NCI-H69 (cell line): ENCODE measurements at places on chromosomes 12 and 14.

DNA sequence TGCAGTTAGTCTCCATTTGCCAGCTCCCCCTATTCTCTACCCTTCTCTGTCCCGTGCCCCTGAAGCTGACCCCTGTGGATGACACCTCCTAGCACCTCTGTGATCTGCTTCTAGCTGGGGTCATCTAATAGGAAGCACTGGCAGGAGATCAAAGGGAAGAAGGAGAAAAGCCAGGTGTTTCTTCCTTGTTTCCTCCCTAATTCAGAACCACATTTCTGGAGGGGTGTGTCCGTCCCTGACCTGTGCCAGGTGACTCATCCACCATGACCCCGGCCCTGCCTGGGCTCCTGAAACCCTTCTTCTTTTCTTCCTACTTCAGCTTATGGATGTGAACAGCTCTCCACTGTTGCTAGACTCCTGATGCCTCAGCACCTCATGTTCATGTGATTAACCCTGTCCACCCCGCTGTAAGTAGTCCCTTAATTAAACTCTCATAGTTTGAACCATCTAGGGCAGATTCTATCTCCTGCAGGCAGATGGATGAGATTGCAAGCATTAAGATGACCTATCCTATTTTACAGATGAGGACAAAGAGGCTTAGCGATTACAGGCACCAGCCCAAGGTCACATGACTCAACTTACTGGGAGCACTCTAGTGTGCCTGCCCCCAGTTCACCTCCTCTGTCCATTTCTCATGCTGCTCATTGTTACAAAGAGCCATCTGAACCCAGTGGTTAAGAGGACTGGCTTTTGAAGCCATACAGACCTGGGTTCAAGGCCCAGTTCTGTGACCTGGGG is 770.5 kb downstream of the MED13L start:
- peak; percentile 5 for DNase-seq

GRCh38 chr14:100535287-100536120 is 51.7 kb downstream of the BEGAIN start:
- no peak for DNase-seq

DNA sequence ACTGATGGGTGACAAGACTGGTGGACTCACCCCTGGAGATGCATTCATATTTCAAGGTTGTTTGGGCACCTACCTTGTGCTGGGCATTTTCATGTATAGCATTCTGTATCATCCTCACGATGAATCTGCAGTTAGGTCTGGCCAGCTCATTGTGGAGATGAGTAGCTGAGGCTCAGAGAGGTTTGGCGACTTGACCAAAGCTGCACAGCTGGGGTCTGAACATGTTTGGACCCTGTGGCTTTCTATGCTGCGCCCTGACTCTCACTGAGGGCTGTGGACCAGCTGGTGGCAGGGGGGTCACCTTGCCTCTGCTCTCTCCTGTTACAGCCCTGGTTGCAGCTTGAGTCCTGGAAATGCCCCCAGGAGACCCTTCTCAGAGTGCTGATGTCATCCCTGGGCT is 24.9 kb upstream of the CCDC63 start:
- no peak for DNase-seq

GRCh38 chr12:27478949-27479348 is 32.4 kb downstream of the SMCO2 start:
- no peak for DNase-seq

GRCh38 chr12:17062267-17063036 is 456.5 kb upstream of the LMO3 start:
- peak; percentile 95 for DNase-seq

DNA sequence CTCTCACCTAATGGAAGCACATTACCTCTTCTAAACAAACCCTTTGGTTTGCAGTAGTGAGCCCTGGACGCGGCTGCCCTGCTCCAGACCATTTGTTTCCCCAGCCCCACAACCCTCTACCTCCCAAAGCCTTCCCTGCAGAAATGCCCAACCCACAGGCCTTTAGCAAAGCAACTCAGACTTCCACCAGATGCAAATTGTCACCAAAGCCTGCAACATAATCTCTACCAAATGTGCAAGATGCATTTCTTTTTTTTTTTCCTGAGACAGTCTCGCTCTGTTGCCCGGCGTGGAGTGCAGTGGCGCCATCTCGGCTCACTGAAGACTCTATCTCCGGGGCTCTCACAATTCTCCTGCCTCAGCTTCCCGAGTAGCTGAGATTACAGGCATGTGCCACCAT is 56.2 kb downstream of the VWF start:
- DNase-seq: no peak

DNA sequence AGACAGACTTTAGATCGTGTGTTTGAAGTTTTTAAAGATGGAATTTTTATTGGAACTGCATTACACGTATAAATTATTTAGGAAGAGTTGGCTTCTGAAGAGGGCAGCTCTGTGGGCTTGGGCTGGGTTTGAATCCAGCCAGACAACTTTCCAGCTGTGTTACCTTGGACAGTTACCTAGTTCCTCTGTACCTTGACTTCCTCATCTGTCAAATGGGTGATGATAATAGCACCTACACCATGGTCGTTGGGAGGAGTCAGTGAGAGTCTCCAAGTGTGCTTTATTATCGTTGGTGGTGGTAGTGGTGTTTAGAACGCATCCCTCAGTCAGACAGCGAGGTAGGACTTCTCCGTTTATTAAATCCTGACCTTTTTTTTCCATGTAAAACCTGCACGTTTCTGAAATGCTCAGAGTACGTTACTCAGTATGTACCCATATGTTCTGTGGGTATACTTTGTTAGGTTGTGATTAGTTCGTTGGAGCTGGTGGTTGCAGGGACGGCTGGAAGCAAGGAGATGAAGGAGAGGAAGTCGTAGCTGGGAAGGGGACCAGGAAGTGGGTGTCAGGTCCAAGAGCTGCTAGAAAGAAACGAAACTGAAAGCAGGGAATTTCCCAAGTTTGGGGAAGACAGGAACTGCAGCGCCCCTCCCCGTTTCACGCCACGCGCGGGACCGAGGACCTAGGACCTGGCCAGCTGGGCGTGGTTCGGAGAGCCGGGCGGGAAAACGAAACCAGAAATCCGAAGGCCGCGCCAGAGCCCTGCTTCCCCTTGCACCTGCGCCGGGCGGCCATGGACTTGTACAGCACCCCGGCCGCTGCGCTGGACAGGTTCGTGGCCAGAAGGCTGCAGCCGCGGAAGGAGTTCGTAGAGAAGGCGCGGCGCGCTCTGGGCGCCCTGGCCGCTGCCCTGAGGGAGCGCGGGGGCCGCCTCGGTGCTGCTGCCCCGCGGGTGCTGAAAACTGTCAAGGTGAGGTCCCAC is at the start of gene OAS3:
OAS3 (plus strand) TSS at position 734 of the 979 bp plus-strand sequence; CDS start at position 791, 57 bp downstream.
- peak; percentile 85 for DNase-seq

- no peak for DNase-seq
These were observed 8.4 kb downstream of the IFI27L1 start for GRCh38 chr14:94089479-94089878.

DNA sequence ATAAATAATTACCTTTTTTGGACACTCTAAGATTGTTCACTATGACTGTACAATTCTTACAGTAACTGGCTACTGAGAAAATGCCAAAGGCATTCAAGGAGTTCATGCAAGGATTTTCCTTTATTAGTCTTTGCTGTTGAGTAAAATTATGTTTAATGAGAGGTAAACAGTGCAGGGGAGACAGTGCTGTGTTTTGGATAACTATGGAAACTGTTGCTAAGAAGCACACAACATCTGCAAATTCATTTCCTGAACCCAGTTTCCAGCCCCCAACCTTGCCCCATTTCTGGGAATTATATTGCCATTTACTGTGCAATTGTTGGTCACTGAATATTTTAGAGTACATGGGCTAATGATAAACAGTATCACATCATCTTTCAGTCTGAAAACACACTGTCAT is 1005.8 kb downstream of the TRHDE start:
- DNase-seq: peak; percentile 26

GRCh38 chr14:99289394-99290189 is 17.6 kb upstream of the BCL11B start:
- DNase-seq: no peak

DNA sequence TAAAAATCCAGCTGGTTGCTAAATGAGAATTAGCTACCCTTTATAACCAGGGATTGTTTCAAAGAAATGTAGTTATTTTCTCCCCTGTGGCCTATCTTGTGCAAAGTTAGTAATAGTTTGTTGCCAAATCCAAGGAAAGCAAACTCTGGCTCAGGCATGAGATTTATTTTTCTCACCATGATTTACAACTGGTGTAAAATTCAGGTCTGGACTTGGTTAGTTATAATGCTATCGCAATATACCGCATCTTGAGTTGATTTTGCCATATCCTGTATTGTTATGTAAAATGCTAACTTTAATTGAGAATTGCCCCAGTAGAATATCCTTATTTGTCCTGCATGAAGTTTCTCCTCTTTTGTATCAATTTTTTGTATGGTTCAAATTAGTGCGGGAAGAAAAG is 135.5 kb downstream of the CRADD start:
- no peak for DNase-seq

- no peak for DNase-seq
These were observed 14.4 kb downstream of the CD9 start for GRCh38 chr12:6214633-6215032.

DNA sequence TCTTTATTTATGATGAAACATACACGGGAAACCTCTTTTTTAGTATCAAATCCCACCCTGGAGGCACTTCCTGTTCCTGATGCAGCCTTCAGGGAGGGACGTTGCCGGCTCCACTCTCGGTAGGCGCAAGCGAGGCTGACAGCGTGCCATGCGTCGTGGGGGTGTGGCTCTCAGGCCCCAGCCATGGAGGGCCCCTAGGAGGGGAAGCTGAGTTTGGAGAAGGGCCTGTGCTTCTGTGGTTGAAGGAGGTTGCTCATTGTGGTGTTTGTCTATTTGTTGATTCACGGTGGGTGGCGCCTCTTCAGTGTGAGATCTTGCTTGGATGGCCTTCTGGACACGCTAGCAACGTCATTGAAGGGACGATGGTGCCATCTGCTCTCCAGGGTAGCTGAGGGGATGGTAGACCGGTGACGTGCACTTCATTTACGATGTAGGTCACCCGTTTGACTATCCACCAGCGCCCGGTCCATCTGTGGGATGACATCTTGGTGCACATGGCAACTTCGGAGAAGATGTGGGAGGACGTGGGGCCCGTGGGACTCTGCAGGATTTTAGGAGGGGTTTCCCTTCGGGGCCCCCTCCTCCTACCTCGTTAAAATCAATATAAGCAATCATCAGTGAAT is 126.3 kb upstream of the RTL1 start:
- no peak for DNase-seq

- no peak for DNase-seq
These were observed 101.3 kb downstream of the LGMN start for GRCh38 chr14:92646952-92647796.

GRCh38 chr12:28268608-28269229 is 78.5 kb downstream of the CCDC91 start:
- no peak for DNase-seq

DNA sequence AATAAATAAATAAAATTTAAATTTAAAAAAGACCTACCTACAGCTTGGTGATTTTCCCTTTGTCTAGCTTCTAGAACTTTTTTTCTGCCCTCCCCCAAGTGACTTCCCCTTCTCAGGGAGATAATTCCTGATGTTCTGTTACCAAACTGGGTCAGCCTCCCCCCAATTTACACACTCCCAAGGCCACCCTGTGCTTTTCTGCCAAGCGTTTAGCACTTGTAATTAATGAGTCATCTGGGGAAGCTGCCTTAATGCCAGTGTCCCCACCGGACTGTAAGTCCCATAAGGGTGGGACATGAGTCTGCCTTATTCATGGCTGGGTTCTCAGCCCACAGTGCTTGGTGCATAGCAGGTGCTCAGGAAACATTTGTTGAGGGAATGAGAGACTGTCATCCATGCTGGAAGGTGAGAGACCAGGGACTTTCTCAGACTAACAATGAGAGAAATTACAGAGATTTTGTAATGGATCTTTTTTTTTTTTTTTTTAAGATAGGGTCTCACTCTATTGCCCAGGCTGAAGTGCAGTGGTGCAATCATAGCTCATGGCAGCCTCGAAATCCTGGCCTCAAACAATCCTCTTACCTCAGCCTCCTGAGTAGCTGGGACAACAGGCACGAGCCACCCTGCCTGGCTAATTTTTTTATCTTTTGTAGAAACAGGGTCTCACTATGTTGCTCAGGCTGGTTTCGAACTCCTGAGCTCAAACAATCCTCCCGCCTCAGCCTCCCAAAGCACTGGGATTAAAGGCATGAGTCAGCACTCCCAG is 106.8 kb downstream of the PHETA1 start:
- DNase-seq: peak; percentile 64

DNA sequence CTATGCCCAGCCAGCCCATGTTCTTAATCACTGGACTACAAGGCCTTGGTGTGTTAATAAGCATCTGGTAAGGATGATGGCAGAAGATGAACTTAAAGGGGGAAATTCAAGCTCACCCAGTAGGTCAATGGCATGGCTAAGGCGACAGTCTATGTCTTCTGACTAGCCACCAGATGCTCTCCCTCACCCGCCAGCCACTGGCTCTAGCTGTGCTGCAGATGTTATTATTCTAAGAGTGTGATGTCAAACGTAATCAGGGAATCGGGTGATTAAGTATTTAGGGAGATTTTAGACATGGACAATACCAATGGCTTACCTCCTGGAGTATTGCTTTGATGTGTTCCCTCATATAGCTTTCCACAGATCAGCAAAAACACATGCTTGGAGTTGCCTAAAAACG is 39.2 kb upstream of the MAX start:
- no peak for DNase-seq

GRCh38 chr14:31590206-31590605 is 29.0 kb downstream of the NUBPL start:
- no peak for DNase-seq

DNA sequence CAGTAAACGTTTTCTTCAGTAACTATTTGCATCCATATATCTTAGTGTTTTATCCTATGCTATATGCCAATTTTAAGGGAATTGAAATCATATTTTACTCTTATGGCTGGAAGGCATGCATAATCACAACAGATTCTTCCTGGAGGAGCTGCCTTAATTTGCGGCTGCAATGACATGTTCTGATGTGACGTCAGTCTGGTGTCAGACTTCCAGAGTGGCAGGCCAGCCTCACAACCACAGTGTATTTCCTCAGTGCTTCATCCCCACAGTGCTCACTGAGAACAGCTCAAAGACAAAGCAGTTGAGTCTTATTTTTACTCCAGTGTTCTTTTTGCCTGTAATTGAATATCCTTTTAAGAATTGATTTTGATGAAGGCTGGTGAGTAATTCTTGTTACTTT is 107.1 kb downstream of the PLEKHA5 start:
- DNase-seq: peak; percentile 9

DNA sequence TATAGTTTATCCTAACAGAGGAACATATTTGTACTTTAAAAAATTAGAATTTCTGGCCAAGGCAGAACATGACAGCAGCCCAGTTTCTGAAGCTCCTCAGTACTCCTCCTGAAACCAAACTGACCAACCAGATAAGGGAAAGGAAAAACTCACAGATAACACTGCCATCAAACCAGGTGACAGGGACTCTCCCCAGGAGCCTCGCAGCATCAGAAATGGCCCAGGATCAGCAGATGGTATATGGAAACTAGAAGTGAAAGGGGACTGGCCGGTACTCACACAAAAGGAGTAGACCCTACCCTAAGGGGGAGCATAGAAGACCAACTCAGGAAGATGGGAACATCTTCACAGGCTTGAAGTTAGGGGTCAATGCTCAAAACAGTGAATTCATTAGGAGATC is 22.0 kb downstream of the GALC start:
- DNase-seq: no peak

DNA sequence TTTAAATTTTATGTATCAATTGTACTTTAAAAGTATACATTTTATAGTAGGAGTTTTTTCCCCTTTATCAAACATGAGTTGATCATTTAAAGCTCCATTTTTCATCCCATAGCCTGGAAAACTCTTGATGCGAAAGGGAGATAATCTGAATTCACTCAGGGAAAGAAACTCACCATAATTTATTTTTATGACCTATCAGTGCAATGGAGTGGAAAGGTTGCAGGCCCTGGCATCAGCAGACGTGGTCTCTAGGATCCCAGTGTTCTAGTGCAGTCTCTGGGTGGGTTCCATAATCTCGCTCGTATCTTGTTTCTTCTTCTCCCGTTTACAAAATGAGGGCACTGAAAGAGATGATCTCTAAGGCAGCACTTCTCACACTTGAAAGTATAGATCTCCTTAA is 85.0 kb downstream of the PTGER2 start:
- DNase-seq: no peak
